ENCODE measurements at places on chromosomes 4 and X. TPM values are rescaled to one million over a fixed set of nuclear protein-coding genes. Genes with fewer than 3 reads are reported as not detected.

ALPK1 gene
- 14.5 TPM for total RNA-seq

SHOX gene
- not detected for total RNA-seq

GLUD2 gene
- 0.71 TPM for total RNA-seq

DNA sequence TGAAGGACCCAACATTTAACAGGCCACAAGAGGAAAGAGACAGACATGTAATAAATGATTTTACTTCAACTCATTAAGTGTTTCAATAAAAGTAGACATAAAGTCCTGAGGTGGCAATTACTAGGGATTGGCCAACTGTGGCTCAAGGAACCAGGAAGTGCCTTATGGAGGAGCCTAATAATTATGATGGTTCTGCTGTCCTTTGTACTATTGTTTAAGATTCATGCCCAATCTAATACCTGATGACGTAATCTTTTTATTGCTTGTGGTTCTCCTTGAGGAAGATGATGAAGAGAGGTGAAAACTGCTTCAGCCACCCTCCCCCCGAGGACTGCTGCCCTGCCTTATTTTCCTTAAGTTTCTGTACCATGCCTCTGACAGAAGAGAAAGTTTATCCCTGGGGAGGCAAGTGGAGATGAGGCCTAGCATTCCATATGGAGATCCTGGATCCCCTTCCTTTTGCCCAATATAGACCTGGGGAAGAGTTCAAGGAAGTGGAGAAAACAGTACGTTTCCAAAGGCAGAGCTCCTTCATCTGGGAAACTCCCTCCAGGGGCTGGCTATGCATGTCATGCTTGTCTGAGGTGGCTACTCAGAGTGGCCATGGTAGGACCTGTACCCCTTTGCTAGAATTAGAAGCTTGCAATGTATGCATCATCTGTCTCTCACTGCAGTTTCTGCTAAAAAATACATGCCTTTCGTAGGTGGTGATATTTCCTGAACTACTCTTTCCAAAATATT lies 56.8 kb upstream of the FAT1 start:
- no peaks in the 10 kb centered on the region for H3K27me3 ChIP-seq
- no peak for DNase-seq
- H3K36me3 ChIP-seq, result no peaks in the 10 kb centered on the region

- H3K4me1 ChIP-seq, result no peaks in the 10 kb centered on the region
- no peak overlapping the region for H3K4me3 ChIP-seq
- no peaks in the 10 kb centered on the region for H3K27me3 ChIP-seq
- H3K27ac ChIP-seq, result no peak overlapping the region
Measured at GRCh38 chr4:183848805-183849204, 56.3 kb upstream of the STOX2 start.

GRCh38 chrX:131405497-131405896 lies 116.4 kb upstream of the IGSF1 start:
- no peak overlapping the region for H3K27ac ChIP-seq
- H3K4me1 ChIP-seq, result no peaks in the 10 kb centered on the region
- no peaks in the 10 kb centered on the region for H3K27me3 ChIP-seq
- no peak for DNase-seq
- no peaks in the 10 kb centered on the region for H3K36me3 ChIP-seq

Data from thymus (tissue), 14 donors.